ELF-1 (cell line): ENCODE measurements at places on chromosomes 11 and 22.

DNA sequence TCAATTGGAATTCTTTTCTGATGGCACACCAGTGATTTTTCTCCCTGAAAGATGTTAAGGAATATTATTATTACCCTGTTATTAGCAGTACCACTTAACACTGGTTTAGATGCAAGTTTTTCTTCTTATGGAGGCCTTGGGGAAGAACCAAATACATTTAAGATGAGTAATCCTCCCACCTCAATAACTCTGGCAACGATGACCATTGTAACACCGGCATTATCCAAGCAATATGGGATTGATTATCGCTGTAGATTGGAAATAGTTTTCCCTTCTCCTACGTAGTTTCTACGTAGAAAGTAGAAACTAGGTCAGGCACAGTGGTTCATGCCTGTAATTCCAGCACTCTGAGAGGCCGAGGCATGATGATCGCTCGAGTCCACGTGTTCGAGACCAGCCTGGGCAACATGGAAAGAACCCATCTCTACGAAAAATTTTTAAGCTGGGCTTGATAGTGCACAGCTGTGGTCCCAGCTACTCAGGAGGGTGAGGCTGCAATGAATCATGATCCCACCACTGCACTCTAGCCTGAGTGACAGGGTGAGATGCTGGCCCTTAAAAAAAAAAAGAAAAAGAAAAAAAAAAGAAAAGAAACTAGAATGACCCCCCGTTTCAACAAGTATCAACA, 45.5 kb downstream of the PACSIN2 start:
- no peak for DNase-seq

- DNase-seq, result no peak
These were observed 109.8 kb upstream of the ZC3H12C start for GRCh38 chr11:109983358-109983757.

GRCh38 chr11:32402836-32403235, 32.5 kb downstream of the WT1 start:
- no peak for DNase-seq

GRCh38 chr11:94803491-94803890, 35.3 kb downstream of the AMOTL1 start:
- no peak for DNase-seq

DNA sequence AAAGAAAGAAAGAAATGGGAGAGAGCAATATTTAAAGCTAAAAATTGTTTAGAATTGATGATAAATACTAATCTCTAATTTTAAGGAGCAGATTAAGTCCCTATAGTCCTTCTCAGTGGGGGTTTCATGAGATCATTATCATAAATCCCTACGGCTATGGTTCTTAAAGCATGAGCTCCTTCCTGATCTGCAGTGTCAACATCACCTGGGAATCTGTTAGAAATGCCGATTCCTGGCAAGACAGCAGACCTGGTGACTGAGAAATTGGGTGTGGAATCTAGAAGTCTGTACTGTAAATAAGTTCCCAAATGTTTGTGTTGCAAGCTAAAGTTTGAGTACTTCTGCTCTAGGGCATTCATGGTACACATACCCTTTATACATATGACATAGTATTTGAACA, 12.6 kb downstream of the HIKESHI start:
- DNase-seq, result no peak

DNA sequence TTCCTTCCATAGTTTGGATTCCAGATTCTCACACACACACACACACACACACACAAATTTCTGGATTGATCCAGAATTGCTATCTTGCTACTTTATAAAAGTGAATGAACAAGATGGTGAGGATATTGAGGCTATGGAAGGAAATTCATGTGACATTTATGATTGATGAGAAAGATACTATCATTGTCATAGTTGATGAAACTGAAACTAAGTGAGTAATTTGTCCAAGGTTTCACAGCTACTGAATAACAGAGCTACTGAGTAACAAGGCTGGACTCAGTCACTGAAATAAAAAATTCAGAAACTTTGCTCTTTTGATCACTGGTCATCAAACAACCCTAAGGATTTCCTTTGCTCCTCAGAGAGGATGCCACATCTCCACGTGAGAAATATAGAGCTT, 16.2 kb downstream of the OR5D16 start:
- DNase-seq, result no peak

- DNase-seq, result no peak
These were observed 23.3 kb upstream of the SERPIND1 start for GRCh38 chr22:20750461-20751184.

DNA sequence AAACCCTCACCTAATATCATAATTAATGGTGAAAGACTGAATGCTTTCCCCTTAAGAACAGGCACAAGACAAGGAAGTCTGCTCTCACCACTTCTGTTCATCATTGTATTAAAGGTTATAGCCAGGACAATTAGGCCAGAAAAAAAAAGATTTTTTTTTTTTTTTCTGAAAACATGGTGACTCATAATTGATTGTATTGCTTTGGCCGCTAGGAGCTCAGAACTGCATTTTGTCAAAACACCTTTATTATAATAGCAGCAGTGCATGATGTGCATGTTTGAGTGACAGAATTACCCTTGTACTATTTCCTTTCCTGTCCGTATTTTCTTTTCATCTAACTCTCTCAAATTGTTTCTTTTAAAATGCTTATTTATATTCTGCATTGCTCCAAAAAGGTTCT, 98.1 kb downstream of the RNF169 start:
- DNase-seq, result no peak

DNA sequence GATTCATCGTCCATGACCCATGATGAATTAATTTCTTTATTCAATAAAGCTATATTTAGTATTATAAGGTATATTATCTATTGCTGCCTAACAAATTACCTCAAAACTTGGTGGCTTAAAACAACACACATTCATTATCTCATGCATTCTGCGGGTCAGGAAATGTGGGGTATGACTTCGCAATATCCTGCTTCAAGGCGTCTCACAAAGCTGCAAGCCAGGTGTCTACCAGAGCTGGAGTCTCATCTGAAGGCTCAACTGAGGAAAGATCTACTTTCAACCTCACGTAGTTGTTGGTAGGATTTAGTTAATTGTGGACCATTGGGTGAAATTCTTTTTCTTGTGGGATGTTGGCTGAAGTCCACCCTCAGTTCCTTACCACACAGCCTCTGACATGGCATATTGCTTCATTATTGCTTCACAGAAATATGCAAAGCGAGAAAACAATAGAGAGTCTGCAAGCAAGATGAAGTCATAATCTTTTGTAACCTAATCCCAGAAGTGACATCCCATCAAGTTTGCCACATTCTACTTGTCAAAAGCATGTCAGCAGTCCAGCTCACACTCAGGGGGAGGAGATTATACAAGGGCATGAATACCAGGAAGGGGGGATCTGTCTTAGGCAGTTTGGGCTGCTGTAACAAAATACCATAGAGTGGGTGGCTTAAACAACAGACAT, 45.1 kb downstream of the KREMEN1 start:
- DNase-seq, result no peak
